ENCODE measurements at places on chromosomes 3 and 15.

- DNase-seq = no peak
These were observed 22.9 kb downstream of the FOXP1 start for GRCh38 chr3:71560665-71561064.

- DNase-seq = no peak
These were observed 354.2 kb upstream of the TBL1XR1 start for GRCh38 chr3:177551431-177551836.

DNA sequence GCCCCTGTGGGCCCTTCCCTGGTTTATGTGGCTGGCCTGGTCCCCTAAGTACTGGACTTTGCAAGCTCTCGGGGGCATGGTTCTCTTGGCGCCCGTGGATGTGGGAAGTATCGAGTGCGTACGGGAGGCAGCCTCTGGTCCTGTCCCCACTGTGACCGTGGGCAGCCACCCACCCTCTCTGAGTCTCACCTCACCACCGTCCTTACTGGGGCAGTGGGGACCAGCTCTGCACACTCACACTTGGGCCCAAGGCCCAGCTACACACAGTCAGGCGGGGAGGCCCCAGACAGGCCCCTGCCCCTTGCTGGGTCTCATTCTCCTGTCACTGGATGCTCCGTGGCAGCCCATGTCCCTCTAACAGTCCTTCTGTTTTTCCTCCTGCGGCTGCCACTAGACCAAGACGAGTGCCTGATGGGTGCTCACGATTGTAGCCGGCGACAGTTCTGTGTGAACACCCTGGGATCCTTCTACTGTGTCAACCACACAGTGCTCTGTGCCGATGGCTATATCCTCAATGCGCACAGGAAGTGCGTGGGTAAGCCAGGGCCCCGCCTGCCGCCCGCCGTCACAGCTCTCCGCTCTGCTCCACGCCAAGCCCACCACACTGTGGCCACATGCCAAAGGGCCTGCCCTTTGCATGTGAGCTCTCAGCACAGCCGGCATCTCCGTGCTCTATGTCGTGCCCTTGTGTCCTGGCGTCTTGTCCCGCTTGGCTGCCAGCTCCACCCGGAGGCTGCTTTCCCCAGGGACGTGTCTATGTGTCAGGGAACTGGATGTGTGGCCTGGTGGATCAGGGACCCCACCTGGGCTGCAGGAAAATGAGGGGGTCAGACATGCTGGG, 72.7 kb downstream of the FBLN2 start:
- peak; percentile 15 for DNase-seq

GRCh38 chr3:83877910-83878309, 1080.9 kb upstream of the CADM2 start:
- no peak for DNase-seq

DNA sequence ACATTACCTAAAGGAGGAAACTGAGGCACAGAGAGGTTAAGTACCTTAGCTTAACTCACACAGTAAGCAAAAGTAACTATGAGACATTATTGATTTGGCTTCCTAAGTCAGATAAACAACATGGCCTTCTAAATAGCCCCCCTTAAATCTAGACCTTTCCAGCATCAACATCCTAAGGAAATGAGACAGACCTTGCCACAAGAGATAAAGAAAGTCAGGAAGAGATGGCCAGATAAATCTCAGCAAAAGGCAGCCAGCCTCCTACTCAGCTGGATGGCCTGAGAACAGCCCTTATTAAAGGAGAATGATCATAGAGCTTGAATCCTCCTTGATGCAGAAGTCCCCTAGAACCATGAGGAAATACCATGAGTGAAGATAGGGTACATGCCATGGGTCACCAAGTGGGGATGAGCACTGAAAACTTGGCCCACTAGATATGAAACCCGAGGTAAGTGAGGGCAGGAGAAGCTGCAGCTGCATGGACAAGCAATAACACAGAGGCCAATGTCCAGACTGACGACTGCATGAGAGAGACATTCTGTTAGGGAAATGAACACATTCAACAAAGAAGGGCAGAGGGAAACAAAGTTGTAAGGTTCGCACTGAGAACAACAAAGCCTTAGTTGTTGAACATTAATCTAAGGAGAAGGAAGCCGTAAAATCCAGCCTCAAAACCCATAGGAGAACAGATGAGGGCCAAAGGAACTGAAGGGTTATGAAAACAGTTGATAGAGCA, 69.6 kb downstream of the ZIC4 start:
- no peak for DNase-seq

DNA sequence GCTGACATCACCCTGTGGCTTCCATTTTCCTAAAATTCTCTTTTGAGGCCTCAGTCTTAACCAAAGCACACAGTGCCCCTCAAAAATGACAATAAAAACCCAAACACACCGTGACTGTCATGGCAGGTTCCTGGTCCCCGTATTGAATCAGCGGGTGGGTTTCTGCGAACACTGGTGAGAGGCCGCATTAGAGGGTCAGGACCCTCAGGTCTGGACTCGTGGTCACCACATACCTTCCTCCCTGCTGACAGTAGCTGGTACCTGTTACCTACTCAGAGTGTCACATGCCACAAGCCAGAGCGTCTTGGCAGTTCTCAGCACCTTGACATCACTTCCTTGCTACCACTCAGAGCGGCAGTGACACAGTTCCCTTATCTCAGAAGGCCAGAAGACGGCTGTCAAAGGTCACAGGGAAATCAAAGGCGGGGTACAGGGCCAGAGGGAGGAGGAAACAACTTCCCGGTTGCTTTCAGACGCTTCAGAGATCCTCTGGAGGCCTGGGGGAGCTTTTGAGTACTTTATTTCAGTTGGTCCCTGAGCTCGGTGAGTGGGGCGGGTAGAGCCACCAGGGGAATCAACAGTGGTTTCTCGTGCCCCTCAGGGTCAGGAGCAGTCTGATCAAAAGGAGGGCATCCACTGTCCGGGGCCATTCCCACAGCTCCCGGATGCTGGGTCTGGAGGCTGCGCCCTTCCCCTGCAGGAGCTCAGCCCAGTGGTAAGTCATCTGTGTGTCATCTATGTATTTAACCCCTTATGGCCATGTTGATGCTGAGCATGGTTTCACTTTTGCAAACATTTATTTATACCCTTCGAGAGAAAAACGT, at the start of the genes CCR5AS and CCRL2:
TSS of gene CCR5AS (minus strand) at position 279 of the 824 bp plus-strand sequence.
TSS of gene CCRL2 (plus strand) at position 472 of the 824 bp plus-strand sequence. CDS start 821 bp downstream, outside the sequence.
- peak; percentile 10 for DNase-seq

DNA sequence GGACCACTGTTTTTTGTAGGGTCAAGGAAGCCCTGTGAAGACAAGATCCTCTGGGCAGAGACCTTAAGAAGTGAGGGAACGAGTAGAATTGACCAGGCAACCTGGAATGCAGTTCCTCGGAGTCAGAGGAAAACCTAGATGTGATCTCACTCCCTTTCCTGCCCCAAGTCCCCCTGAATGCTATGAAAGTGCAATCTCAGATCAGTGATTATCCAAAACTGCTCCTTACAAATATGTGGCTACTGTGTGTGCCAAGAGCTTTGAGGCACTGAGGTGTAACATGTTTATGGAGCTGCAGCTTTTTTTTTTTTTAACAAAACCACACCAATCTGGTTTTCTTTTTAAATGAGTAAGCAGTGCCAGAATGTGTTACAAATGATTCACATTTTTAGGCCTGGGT, 35.8 kb downstream of the THSD4 start:
- DNase-seq = no peak

DNA sequence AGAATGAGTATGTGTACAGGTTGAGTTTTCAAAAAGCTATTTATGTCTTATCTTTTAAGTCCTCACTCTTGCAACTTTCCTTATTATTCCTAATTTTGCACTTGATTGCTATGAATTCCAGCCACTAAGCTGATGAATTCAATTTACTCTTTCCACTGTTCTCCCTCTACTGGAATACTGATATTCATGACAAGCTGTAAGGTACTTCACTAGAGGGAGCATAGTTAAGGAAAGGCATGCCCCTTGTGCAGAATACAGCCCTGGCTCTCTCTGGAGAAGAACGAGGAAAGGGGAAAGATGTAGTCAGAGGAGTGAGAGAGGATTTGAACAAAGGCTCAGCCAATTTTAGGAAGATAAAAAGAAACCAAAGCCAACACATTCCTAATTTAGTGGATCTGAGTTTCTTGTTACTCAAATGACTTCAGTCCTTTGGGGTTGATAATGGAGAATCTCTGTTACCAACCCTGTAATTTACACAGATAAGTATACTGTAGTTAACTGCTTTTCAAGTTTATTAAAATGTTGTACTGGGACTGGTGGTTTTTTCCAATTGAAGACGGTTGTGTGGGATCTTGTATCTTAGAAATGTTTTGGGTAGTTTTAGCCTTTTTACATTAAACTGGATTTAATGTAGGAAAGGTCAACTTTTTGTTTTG, 4.0 kb downstream of the SCAANT1 start:
- no peak for DNase-seq

GRCh38 chr15:48528921-48529320, 116.6 kb downstream of the FBN1 start:
- DNase-seq = no peak

DNA sequence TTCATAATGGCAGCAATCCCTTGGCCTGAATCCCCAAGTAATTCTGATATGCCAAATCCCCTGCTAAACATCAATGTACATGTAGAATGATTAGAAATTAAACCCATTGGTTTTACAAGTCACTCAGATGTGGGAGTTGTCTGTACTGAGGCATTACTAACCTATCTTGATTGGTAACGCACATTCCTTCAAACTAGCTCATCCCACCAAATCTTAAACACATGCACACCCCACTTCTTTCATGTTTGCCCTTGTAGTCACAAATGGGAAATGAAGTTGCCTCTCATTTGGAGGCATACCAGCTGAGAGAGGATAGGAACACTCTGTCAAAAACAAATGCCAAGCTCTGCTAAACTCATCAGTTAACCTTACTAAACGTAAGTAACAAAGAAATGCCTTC, 29.1 kb upstream of the MAN2C1 start:
- DNase-seq = no peak

DNA sequence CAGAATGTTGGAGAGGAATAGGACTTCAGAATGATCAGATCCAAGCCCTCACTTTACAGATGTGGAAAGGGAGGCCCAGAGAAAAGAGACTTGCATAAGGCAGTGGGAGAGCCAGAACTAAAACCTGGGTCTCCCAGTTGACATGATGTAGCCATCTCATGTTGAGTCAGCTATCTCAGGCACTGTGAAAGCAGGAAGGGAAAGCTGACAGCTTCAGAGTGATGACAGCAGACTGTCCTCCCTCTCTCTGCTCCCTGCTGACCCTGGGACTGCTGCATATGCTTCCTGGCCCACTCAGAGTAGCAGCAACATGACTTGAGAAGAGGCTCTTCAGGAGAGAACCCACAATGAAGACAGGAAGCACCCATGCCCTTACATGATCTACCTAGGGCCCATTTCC, 14.7 kb downstream of the FHIT start:
- no peak for DNase-seq

- DNase-seq = no peak
These were observed 313.4 kb downstream of the CNTN3 start for GRCh38 chr3:74301056-74301455.

GRCh38 chr3:139472380-139473010, 3.8 kb downstream of the RBP2 start:
- no peak for DNase-seq

DNA sequence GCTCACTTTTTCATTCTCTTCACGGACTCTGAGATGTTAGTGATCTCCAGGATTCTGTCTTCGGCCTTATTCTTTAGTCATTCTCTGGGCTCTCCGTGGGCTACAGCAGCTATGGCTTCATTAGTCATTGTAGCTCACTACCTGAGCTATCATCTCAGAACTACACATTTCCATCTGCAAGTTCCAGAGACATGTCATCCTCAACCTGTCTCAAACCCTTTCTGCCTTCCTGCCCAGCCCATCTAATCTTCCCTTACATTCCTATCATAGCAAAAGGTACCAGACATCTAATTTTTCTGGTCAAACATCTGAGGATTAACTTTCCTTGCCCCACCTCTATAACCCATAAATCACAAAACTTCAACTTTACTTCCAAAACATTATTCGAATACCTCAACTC, 13.2 kb downstream of the TSPAN3 start:
- DNase-seq = no peak

DNA sequence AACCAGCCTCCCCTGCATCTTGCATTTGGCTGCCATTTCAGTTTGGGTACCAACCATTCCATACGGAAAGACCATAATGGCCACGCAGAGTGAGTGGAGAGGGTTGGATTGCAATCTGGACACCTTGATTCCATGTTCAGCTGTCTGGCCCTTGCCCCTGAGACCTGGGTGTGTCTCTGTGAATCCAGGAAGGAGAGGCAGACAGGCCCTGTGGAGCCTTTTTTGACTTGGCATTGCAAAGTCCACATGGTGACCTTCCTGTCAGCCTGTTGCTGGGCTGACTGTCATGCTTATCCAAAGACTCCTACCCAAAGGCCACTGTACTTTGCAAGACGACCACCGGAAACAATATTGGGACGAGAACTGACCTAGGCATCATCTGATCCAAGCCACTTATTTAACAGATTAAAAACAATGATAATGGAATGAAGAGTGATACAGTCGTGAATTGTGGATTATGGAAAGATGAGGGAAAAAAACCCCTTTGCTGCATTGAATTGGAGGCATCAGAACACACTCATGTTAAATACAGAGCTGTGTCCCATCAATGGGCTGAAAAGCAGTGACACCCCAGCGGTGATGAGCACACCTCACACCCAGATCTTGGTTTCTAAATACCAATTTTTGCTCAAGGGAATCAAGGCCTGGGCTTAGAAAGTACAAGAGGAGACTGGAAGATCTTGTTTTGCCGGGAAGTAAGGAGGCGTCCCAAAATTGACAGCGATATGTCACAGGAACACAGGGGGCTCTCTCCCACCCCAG, 86.0 kb downstream of the LRRK1 start:
- no peak for DNase-seq

GRCh38 chr15:51313074-51313393, 25.4 kb downstream of the CYP19A1 start:
- no peak for DNase-seq

GRCh38 chr15:58537033-58537432, 105.2 kb downstream of the LIPC start:
- no peak for DNase-seq

DNA sequence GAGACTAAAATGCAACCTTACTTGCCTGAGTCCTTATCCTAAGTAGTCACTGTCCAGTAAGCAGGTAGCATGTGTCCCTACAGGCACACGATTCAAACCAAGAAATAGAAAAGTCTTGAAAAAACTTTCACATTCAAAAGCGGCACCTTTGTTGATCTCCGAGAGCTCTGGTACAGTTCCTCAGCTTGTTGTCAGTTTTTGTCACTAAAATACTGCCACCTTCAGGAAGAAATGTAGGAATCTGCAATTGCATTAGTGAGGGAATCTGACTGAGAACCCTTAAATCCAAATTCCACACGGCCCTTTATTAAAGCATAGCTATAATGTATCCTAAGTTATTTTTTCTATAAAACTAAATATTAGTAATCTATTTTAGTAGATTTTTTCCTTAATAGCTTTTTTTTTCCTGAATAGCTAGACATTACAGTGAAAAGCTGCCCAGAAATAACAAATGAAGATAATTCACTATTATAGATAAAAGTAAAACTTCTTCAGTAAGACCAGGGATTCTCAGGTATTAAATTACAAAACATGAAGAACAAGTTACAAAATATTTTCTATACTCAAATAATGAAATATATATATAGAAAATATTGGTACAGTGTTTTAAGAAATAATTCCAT, 44.0 kb downstream of the CCDC54 start:
- no peak for DNase-seq

GRCh38 chr3:59963676-59964075, 913.9 kb upstream of the CFAP20DC start:
- DNase-seq = no peak

All from activated CD8-positive, alpha-beta memory T cell treated with anti-CD3 and anti-CD28 coated beads for 1 hour (primary cell).